ENCODE measurements at places on chromosomes 6 and 20.

- DNase-seq: no peak
Measured at GRCh38 chr20:57137676-57138075, 128.8 kb downstream of the BMP7 start.

DNA sequence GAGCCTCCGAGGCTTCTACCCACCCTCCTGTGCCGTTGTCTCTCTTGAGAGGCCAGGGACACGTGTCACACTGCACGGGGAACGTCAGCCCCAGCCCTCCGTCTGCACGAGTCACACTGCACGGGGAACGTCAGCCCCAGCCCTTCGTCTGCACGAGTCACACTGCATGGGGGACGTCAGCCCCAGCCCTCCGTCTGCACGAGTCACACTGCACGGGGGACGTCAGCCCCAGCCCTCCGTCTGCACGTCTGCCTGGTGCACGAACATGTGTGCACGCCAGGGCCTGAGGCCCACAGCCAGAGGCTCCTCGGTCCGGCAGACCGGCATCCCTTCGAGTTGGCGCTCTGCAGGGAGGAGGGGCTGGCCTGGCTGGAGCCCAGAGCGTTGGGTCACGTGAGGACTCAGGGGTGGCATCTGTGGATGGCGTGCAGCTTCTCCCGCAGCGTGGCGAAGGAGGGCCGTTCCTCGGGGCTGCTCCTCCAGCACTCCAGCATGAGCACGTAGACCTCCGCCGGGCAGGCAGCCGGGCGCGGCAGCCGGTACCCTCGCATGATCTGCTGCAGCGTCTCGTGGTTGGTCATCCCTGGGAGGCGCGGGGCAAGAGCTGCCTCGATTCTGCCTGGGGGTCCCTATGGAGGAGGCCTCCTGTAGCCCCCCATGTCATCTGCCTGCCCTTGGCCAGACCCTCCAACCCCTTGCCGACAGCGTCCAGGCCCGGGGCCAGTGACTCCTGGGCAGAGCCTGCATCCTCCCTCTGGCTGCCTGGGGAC is 3.4 kb upstream of the PTK6 start:
- no peak for DNase-seq

DNA sequence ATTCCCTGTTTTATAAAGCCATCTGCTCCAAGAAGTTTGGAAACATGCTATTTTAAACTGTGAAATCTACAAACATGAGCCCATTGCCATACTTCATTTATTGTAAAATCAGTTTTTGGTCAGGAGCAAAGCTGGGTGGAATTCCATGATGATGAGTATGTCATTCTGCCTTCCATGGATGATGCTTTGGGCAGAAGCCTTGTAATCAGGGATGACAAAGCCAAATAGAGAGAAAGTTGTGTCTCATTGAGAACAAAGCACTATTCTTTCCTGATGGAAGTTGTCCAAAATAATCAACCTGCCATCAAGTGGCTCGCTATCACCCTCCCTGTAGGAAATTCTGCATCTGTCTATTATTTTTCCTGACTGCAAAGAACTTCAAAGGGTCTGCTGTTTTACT is 313.0 kb upstream of the DEFB112 start:
- DNase-seq: no peak

GRCh38 chr20:64189530-64189966 is 25.3 kb downstream of the MYT1 start:
- no peak for DNase-seq

DNA sequence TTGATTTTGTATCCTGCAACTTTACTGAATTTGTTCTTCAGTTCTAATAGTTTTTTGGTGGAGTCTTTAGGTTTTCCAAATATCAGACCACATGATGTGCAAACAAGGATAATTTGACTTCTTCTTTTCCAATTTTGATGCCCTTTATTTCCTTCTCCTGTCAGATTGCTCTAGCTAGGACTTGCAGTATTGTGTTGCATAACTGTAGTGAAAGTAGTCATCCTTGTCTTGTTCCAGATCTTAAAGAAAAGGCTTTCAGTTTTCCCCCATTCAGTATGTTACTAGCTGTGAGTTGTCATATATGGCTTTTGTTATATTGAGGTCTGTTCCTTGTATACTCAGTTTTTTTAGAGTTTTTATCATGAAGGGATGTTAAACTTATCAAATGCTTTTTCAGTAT is 4.6 kb downstream of the MICB start:
- no peak for DNase-seq

- DNase-seq: no peak
Measured at GRCh38 chr6:50778696-50779095, 40.0 kb upstream of the TFAP2B start.
